Activated CD8-positive, alpha-beta T cell treated with anti-CD3 and anti-CD28 coated beads, Interleukin-2, amount 10 ng/mL, durations not matched to agents 7 days and 5 days (primary cell): ENCODE measurements at places on chromosomes 12 and 14. TPM values are rescaled to one million over a fixed set of nuclear protein-coding genes. Genes with fewer than 3 reads are reported as not detected.
A peak's percentile ranks its signal among the peaks of the same experiment; 100 is the strongest.

DNA sequence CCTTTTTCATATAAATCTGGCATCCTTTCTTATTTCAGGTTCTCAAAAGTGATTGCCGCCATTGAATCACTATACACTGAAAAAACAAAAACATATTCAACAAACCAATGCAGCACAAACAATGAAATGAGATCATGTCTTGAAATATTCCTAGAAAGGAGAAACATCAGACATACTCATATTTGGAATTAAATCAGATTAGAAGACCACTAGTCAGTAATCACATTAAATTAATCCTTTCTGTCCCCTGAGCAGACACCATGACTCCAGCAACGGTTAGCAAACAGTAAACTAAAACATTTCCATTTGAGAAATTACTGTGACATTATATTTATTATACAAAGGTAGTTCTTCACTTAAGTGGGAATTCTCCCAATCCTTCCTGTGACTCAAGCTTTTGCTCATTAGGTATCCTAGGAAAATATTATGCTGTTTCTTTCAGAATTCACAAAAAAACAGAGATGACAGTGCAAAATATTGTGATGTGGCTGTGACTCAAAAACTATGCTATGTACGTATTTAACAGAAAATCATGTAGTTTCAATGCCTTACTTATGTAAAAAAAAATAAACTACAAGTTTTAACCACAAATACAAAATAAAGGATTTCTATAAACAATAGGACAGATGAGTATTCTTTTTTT is 29.7 kb downstream of the CPNE8 start:
- no peaks in the 10 kb centered on the region for H3K36me3 ChIP-seq
- H3K27me3 ChIP-seq = no peaks in the 10 kb centered on the region
- no peaks in the 10 kb centered on the region for H3K4me1 ChIP-seq
- no peak overlapping the region for H3K27ac ChIP-seq
- no peak overlapping the region for H3K4me3 ChIP-seq

GRCh38 chr14:75906680-75907280 is 75.0 kb downstream of the TGFB3 start:
- H3K27ac ChIP-seq = no peak overlapping the region
- peak; percentile 82 for DNase-seq

GRCh38 chr12:121968876-121969275 is 50.5 kb downstream of the CFAP251 start:
- H3K27ac ChIP-seq = no peak overlapping the region
- peaks cover 3% of the 10 kb centered on the region for H3K4me1 ChIP-seq
- no peak overlapping the region for H3K4me3 ChIP-seq
- no peaks in the 10 kb centered on the region for H3K27me3 ChIP-seq

- H3K4me1 ChIP-seq = no peaks in the 10 kb centered on the region
- no peak overlapping the region for H3K27ac ChIP-seq
- no peaks in the 10 kb centered on the region for H3K36me3 ChIP-seq
- H3K4me3 ChIP-seq = no peak overlapping the region
- no peak for DNase-seq
Observed at GRCh38 chr12:51910691-51911090, 3.4 kb downstream of the ACVRL1 start.

DNA sequence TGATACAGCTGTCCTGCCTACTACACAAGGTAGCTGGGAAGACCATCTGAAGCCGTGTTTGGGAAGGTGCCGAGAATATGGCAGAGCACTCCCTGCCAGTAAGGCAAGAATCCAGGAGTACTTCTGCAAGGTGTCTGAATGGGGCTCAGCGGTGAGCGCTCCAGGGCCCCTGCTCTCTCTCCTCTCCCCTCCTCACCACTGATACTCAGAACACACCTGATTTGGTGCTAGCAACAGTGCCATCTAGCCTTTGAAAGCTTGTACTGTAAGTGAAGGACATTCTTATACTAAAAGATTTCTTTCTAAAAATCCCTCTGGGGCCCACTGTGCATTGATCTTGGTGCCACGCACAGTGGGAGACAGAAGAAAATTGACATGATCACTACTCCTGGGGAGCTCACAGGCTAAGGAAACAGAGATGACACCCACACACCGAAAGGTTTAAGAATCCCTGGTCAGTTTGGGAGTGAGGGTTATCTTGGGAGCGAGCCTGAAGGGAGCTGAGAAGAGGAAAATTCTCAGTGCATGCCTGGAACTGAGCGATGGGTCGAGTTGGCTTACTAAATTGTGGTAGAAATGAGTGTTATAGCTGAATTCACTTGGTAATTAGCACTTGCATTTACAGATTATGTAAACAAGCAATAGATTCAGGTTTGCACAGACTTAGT is 216.9 kb downstream of the NTF3 start:
- H3K27ac ChIP-seq = no peak overlapping the region
- DNase-seq = no peak
- no peaks in the 10 kb centered on the region for H3K36me3 ChIP-seq
- peaks cover 10% of the 10 kb centered on the region for H3K27me3 ChIP-seq
- H3K4me3 ChIP-seq = no peak overlapping the region
- H3K4me1 ChIP-seq = no peaks in the 10 kb centered on the region

DNA sequence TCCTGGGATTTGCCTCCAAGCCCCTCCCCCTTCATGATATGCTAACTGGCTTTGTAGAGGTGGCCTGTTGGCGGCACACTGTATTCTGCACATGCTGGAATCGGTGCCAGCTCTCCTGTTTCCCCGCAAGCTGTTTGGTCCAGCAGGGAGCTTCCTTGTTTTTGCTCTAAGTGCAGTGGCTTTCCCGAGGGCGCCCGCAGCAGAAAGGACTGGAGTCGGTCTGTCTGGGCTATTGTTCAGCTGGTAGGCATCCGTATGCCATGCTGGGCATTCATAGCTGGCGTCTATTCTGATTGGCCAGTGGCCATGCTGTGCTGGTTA is 88.9 kb upstream of the MED13L start:
- no peaks in the 10 kb centered on the region for H3K27me3 ChIP-seq
- no peak overlapping the region for H3K27ac ChIP-seq
- H3K4me1 ChIP-seq = peaks cover 6% of the 10 kb centered on the region
- no peaks in the 10 kb centered on the region for H3K36me3 ChIP-seq
- no peak overlapping the region for H3K4me3 ChIP-seq
- DNase-seq = no peak

DNA sequence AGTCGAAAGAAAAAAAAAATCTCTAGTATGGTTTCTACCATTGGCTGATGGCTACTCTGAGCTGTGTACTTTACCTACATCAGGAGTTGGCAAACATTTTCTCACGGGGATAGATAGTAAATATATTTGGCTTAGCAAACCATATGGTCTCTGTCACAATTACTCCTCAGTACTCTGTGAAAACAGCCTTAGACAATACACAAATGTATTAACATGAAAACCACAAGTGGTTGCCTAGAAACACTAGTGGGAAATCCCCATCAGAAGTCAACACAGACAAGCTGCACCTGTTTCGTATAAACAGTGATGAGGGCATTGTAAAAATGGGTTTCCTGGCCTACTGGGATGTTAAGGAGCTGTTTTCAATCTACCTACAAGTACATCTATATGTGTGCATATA is 84.6 kb upstream of the NAV3 start:
- no peak for DNase-seq
- H3K4me1 ChIP-seq = no peaks in the 10 kb centered on the region
- no peaks in the 10 kb centered on the region for H3K36me3 ChIP-seq
- H3K27ac ChIP-seq = no peak overlapping the region

DNA sequence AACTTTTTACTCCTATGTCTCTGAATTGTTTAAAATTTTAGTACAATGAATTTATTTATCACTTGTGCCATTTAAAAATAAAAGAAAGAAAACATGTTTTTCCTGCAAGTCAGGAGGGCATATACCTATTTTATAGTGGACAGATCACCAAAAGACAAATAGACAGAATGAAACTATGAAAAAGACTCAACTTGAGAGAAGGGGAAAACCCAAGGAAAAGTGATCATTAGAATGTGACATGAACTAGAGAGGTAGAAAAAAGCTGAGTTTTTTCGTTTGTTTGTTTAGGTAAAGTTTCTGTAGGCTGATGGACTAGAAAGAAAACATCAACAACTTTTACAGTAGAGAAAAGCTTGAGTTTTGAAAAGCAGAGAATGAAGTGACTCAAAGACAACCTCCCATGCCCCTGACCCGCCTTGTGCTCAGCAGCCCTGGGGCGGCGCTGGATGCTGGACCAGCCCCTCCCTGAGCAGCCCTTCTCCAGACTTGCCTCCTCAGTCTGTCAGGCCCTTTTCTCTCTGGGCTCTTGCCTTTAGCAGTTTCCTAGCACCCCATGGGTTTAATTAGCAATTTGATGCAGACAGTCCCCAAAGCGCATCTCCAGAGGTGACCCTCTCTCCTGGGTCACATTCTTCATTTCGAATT is 95.1 kb upstream of the ARID2 start:
- H3K27ac ChIP-seq = no peak overlapping the region
- H3K36me3 ChIP-seq = peaks cover 2% of the 10 kb centered on the region
- no peak overlapping the region for H3K4me3 ChIP-seq
- no peak for DNase-seq

DNA sequence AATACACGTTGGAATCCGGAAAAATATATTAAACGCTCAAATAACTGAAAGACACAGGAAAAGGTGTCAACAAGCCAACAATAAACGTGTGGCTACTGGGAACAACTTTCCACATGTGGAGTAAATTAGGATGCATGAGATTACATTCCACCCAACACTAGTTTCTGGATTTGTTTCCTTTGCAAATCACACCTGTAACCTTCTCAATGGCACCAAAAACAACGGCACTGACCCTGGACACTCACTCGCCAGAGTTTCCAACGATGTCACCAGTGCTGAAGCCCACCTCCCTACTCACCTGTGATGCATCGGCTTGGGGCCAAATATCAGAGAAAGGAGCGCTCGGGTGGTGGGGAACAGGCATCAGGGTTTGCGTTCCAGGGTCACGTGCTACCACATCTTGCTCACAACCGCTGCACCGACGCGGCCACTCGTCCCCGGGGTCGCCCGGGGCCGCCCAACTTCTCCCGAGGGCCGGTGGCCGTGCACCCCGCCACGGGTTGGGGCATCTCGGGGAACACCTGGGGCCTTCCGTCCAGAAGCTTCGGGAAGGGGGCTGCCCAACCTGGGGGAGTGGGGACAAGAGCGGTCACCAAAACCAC is 629 bp downstream of the PRDM4 start:
- H3K27ac ChIP-seq = peak overlapping the region; percentile 86
- DNase-seq = peak; percentile 49
- H3K36me3 ChIP-seq = peaks cover 17% of the 10 kb centered on the region
- H3K4me3 ChIP-seq = peak overlapping the region; percentile 87

GRCh38 chr14:103949131-103949790 is 6.9 kb upstream of the RD3L start:
- no peak overlapping the region for H3K27ac ChIP-seq
- peaks cover 23% of the 10 kb centered on the region for H3K27me3 ChIP-seq
- no peaks in the 10 kb centered on the region for H3K36me3 ChIP-seq

DNA sequence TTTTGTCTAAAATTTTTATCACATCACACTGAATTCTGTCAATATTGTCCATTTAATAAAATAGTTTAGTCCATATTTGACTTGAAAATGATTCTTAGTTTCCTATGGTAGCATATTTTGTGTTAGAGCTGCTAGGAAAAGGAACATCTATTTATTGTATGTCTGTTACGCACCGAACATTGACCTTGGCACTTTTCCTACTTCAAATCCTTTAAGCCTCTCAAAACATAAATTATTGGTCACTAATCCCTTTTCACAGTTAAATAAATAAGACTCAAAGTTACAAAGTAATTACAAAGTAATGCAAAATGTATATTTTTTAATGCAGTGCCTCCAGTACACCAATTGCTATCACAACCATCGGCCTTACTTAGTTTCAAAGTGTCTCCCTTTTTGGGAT is 28.5 kb downstream of the DCN start:
- H3K4me3 ChIP-seq = no peak overlapping the region
- H3K27me3 ChIP-seq = no peaks in the 10 kb centered on the region
- no peaks in the 10 kb centered on the region for H3K4me1 ChIP-seq
- no peak overlapping the region for H3K27ac ChIP-seq

- H3K4me1 ChIP-seq = no peaks in the 10 kb centered on the region
- H3K27ac ChIP-seq = no peak overlapping the region
- H3K4me3 ChIP-seq = no peak overlapping the region
- no peaks in the 10 kb centered on the region for H3K27me3 ChIP-seq
Observed at GRCh38 chr12:95623554-95624170, 72.4 kb upstream of the USP44 start.

SMIM10L1 gene
- total RNA-seq = 9.5 TPM

ASCL1 gene
- not detected for total RNA-seq

PPP4R4 gene
- 0.26 TPM for total RNA-seq

CCDC60 gene
- total RNA-seq = not detected

ZNF641 gene
- 14.1 TPM for total RNA-seq

OR10P1 gene
- not detected for total RNA-seq
